Heart right ventricle (tissue), 16 donors: ENCODE measurements at places on chromosomes 12 and 14. TPM values are rescaled to one million over a fixed set of nuclear protein-coding genes. Genes with fewer than 3 reads are reported as not detected.

- DNase-seq, result no peak
Observed at GRCh38 chr12:6263931-6264330, 46.6 kb upstream of the PLEKHG6 start.

The ASCL1 gene
- not detected for total RNA-seq

GRCh38 chr14:23172096-23172495 is 11.4 kb downstream of the SLC7A8 start:
- DNase-seq, result no peak

DNA sequence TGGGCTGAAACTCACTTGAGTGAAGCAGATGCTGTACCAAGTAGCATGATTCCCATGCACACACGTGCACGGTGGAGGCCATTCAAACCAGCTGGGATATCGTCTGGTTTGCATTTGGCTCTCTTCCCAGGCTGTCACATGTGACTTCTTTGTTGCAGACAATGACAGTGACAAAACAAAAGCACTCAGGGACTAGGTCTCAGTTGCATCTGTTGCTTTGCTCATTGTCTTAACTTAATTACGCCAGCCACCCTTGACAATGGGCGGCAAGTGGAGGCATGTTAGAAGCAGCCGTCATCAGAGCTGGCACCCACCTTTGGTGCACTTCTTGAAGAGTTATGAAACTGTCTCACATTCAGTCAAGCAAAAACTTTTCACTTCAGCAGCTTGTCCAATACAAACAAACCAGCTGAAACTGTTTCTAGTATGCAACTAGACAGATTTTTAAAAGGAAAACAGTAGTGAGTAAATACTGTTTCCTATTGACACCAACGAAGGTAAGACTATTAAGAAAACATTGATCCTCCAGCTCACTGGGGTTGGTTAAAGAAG is 74.3 kb downstream of the IGF1 start:
- peak; percentile 17 for DNase-seq

The TMEM119 gene
- total RNA-seq, result 3.0 TPM

GRCh38 chr12:4506870-4507269 is 31.8 kb upstream of the RAD51AP1 start:
- DNase-seq, result no peak

DNA sequence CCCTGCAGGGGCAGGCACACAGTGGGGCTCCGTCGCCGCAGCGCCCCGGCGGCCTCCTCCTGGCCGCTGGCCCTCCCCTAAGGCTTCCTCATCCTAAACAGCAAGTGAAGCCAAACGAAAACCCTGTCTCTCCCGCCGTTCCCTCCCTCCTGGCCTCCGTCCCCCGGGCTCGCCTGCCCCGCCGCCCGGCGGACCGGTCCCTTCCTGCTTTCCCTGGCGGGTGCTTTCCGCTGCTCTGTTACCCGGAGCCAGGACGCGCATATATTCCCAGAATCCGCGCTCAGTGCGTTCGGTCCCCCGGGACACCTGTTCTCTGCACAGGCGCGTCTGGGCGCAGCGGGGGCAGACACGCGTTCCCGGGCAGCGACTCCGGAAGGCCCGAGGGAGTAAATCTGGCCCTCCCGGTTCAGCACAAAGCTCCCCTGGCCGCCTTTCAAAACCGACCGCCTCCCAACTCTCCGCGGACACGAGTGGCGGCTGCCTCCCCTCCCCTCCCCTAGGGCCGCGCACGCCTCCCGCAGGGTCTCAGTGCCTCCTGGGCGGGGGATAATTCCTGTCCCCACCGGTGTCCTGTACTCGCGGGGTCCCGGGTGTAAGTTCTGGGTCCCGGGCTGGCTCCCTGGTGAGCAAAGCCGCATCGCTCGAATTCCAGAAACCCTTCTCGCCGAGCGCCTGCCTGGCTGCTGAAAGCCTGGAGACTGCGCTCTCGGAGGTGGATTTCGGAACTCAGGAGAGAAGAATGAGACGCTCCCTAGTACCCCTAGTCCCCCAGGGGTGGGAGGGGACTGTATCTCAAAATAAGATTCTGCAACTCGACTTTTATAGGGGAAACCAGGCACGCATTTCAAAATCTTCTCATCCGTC is 21.4 kb upstream of the CEP170B start:
- DNase-seq, result peak; percentile 19

The LGR5 gene
- not detected for total RNA-seq
